ENCODE measurements at places on chromosomes 4 and X.

- no peak for DNase-seq
Observed at GRCh38 chr4:84634961-84635360, 52.0 kb downstream of the CDS1 start.

- DNase-seq = peak; percentile 43
Observed at GRCh38 chr4:159447296-159447695, 344.4 kb downstream of the RAPGEF2 start.

DNA sequence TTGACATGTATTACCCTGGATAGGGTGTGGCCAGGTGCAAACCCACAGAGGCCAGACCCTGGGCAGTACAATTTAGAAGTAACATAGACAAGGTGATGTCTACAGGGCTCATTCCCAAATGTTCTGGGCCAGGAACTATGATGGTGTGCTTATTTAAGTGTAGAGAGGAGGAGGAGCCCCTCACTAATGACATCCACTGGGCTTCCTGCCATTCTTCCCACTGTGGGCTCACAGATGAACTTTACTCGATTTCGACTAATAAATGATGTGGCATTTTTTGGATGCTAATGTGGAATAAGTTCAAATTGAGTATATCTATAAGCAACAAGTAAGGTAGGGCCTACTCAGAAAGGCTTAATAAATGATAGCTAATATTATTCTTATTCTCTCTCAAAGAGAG lies 280.9 kb upstream of the BOD1L1 start:
- peak; percentile 53 for DNase-seq

GRCh38 chr4:145842224-145842887 lies 96.3 kb downstream of the ZNF827 start:
- DNase-seq = peak; percentile 52

Data from fibroblast of lung (primary cell).